ENCODE measurements at places on chromosomes 16 and 17.
A peak's percentile ranks its signal among the peaks of the same experiment; 100 is the strongest.

GRCh38 chr16:73067671-73068540, 20.0 kb upstream of the ZFHX3 start:
- DNase-seq = no peak

DNA sequence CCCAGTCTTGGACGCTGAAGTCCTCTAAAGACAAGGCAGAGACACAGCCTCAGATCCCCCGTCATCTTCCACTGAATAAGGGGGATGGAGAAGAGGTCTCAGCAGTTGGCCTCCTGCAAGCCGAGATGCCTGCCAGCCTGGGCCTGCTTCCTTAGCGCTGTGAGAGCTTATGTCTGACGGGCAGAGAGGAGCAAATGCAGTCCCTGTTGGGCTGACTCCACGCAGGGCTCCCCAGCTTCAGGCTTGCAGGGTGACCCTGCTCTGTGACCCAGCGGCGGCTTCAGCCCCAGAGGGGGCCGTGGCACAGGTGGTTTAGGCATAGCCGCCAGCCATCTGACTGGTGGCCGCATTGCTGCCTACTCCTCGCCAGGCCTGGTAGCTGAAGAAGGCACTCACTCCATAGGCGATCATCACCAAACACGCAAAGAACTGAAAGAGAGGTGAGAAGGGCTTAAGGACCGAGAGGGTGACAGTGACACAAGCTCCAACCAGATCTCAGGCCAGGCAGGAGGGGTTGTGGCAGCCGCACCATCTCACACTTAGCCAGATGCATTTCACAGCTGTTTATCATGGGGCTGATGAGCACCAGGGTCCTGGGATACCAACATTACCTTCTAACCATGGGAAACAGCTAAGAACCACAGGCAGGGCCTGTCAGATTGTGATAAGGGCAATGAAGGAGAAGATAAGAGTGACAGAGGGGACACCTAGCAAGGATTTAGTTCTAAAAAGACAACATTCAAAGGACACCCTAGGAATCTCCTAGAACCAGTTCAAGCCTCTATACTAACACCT, 11.7 kb downstream of the ARL2BP start:
- no peak for DNase-seq

DNA sequence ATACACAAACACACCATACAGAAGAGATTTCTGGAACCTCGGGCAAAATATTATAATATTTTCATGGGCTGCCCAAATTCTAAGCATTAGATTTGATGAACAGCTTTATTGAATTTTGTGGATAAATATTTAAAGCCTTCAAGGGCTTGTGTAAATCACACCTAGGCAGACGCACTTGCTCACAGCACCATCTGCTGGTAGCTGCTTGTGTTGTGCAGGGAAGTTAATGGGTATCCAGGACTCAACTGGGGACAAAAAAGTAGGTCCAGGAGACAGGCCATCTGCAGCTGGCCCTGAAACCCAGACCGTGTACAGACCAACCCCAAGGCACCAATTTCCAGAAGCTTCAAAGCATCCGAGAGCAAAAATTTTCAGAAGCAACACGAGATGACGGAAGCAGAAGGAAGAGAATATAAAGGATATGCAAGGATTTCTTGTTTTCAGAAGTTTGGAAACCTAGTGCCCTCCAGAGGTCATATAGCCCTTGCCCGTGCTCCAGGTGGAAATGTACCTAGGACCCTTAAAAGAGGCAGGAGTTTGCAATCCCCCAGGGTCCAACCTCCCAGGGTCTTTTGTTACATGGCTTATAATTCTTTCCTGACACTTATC, 140.0 kb downstream of the CHD9NB start:
- DNase-seq = peak; percentile 37

GRCh38 chr17:65820811-65821210, 259.4 kb upstream of the AXIN2 start:
- DNase-seq = no peak

- DNase-seq = no peak
These were observed 14.5 kb downstream of the PRSS54 start for GRCh38 chr16:58280146-58280845.

DNA sequence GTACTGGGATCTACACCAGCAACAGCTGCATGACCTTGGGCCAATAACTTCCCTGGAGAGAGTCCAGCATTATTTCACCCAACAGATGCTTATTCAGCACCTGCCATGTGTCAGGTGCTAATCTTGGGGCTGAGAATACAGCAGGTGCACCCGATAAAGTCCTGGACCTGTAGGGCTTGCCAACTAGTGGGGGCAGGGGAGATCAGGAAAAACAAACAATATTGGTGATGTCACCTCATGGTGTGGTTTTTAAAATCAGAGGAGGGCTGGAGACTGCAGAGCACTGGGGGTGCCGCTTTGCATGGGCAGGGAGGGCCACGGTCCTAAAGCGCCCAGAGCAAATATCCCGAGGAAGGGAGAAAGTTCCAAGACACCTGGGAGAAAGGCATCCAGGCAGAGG, 218.8 kb downstream of the C16orf95 start:
- DNase-seq = no peak

GRCh38 chr16:58026139-58026704, 668 bp downstream of the MMP15 start:
- no peak for DNase-seq

DNA sequence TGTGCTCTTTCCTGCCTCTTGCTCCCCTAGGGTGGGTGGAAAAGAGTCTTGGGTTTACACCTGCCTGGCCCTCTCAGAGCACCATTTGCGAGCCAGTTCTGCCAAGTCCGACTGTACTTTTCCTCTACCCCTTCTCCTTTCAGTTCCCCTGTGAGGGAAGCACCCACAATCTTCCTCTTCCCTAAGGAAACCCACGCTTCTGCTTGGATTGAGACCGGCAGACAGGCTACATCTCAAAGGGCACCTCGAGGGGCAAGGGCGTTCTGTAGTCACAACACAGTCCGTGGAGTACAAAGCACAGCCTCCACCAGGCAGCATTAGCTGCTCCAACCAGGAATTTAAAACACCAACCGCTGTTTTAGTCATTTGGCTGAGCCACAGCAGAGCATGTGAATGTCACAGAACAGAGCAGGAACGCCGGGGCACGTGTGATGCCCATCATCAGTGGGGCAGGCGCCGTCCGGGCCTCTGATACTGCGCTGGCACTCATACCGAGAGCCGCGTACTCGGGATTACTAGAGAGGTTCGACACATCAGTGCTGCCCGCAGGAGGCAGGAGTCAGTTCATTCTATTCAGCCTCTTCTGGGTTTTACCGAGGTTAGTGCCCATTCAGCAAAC, 13.7 kb upstream of the MNT start:
- DNase-seq = no peak

GRCh38 chr16:73019457-73020362, 28.2 kb downstream of the ZFHX3 start:
- DNase-seq = no peak

DNA sequence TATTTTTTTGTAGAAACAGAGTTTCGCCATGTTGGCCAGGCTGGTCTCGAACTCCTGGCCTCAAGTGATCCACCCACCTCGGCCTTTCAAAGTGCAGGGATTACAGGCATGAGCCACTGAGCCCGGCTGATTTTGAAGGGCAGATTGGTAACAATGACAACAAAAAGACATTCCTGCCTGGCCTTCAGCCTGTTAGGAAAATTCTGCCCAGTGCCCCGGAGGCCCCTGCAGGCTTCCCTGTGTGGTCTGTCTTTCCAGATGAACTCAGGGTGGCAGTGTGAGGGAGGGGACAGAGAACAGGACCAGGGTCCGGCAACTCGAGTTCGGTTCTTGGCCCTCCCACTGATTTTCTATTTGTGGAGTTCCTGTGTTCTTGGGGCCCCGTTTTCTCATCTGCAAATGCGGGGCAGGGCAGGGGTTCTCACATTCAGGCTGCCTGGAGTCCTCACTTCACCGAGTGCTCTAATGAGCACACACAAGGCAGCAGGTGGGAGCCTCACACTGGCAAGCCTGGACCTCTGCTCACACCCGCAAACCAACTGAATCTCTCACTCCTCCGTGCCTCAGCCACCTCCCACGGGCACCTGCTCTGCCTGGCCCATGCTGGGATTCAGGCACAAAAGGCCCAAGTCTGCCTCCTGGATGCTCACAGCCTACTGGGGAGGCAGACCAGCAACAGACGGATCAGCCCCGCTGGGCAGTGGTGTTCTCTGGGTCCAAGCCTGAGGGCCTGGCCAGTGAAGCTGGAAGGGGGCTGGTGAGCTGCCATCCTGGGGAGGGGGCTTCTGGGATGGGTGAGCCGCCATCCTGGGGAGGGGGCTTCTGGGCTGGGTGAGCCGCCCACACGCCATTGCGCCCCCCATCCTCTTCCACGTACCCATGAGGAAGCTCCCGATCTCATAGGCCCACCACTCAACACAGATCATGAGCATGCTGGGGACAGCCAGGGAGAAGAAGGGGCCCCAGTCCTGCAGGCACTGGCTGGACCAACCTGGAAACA, 10.3 kb downstream of the SLC47A2 start:
- DNase-seq = no peak

DNA sequence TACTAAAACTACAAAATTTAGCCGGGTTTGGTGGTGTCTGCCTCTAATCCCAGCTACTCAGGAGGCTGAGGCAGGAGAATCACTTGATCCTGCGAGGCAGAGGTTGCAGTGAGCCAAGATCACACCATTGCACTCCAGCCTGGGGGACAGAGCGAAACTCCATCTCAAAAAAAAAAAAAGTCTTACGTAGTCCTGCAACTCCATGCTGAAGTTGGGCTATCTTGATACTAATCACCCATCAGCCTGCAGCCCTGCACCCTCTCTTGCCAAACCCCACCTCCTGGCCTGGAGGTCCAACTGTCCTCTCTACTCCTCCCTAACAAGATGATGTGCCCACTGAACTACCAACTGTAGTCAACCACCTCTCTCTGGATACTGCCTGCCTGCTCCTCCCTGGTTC, 4.8 kb downstream of the TMEM170A start:
- no peak for DNase-seq

DNA sequence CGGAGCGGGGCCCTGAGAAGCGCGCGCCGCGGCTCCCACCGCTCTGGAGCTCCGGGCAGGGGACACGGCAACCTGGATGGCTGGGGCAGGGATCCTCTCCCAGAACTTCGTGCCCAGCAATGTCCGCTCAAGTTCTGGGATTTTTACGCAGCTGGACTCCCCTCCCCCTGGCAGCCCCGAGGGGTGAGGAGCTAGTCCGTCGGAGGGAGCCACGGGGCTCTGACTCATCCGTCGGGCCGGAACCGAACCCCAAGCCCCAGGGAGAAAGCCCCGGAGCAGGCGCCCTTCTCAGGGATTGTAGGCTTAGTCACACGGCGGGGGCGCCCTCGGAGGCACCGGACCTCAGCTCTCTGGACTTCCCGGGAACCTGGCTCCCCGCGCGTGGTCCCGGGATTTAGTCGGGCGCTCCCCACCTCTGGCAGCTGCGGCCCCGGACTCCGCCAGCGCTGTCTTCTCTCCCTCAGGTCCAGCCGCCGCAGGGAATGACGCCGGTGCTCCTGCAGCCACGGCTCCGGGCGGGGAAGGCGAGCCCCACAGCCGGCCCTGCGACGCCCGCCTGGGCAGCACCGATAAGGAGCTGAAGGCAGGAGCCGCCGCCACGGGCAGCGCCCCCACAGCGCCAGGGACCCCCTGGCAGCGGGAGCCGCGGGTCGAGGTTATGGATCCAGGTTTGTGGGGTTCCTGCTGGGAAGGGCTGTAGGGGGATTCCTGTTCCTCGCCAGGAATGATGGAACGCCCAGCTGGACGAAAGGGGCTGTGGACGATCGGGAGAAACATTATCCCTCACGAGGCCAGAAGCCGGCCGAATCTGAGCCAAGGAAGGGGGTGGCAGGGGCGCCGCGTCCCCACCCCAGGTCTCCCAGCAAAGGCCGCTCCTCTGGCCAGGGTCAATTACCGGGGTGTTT, 830 bp downstream of the SPHK1 start:
- DNase-seq = no peak

GRCh38 chr17:13563866-13564265, 37.9 kb downstream of the HS3ST3A1 start:
- no peak for DNase-seq

- DNase-seq = no peak
These were observed 36.7 kb downstream of the PLXDC1 start for GRCh38 chr17:39114723-39115122.

DNA sequence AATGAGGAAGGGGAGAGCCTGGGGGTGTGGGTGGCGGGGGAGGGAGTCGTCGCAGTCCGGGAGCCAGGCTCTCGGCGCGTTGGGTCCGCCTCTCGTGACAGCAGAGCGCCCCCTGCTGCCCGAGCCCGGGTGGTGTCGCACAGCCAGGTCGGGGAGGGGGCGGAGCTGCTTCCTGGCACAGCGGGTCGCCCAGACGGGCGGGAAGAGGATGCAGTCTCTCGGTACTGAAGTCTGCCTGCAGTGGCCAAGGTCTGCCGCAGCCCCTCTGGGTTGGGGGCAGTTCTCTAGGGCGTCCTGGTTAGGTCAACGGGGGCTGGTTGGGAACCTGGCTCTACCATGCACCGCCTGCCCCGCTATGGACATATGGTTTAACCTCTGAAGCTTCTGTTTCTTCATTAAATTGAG, 38.2 kb upstream of the CCDC182 start:
- peak; percentile 54 for DNase-seq

GRCh38 chr17:7840441-7840840, 6.4 kb downstream of the KDM6B start:
- DNase-seq = no peak

GRCh38 chr16:4111748-4112696, 4.2 kb downstream of the ADCY9 start:
- no peak for DNase-seq

DNA sequence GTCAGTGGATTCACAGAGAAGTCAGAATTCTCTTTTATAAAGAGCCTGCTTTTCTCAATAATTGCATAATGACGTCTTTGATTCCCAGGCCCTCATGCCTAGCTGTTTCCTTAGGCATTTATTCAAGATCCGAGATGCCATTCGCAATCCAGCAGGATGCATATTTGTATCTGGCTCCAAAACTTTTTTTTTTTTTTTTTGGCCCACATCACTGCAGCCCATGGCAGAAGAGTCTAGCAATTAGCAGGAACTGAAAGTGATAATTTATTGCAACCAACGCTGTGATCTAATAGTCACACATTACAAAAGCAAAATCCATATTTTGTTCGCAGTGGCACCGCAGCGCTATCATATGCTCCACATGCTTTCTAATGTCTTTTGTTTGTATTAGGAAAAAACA, 503.4 kb downstream of the MAF start:
- DNase-seq = no peak

- no peak for DNase-seq
These were observed 14.8 kb downstream of the CTRB1 start for GRCh38 chr16:75233611-75233938.

GRCh38 chr17:79943347-79944241, 92.1 kb downstream of the TBC1D16 start:
- no peak for DNase-seq

- DNase-seq = no peak
These were observed 19.6 kb downstream of the RNF135 start for GRCh38 chr17:30990458-30990857.

Measured in NCI-H524 treated with DMSO at 0.1 percent for 48 hours (cell line).